ENCODE measurements at places on chromosomes 1 and 21. TPM values are rescaled to one million over a fixed set of nuclear protein-coding genes. Genes with fewer than 3 reads are reported as not detected.
A peak's percentile ranks its signal among the peaks of the same experiment; 100 is the strongest.

The MIXL1 gene
- 0.23 TPM for polyA plus RNA-seq

The MFSD2A gene
- polyA plus RNA-seq: 2.0 TPM

The TEX35 gene
- polyA plus RNA-seq: not detected

The APCS gene
- polyA plus RNA-seq: not detected

The CNIH4 gene
- polyA plus RNA-seq: 53.1 TPM

The GJA9 gene
- 0.76 TPM for polyA plus RNA-seq

The CELA3B gene
- 0.38 TPM for polyA plus RNA-seq

The GUCA2A gene
- polyA plus RNA-seq: not detected

The CD84 gene
- polyA plus RNA-seq: 1.1 TPM

The TMEM50B gene
- 60.5 TPM for polyA plus RNA-seq

The DSCAM gene
- polyA plus RNA-seq: 0.03 TPM

The ESPN gene
- 12.2 TPM for polyA plus RNA-seq

GRCh38 chr1:31297277-31298247, 730 bp downstream of the ZCCHC17 start:
- peak; percentile 19 for DNase-seq

DNA sequence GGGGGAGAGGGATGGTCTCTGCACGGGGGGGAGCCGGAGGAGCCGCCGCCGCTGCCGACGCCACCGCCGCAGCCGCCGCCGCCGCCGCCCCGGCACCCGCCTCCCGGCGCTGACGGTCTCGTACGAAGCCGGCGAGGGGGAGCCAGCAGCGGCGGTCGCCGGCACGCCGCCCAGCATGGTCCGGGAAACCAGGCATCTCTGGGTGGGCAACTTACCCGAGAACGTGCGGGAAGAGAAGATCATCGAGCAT, 311 bp downstream of the SPEN start:
- DNase-seq: no peak

- peak; percentile 82 for DNase-seq
Observed at GRCh38 chr1:30684881-30685795, 38.2 kb downstream of the MATN1 start.

DNA sequence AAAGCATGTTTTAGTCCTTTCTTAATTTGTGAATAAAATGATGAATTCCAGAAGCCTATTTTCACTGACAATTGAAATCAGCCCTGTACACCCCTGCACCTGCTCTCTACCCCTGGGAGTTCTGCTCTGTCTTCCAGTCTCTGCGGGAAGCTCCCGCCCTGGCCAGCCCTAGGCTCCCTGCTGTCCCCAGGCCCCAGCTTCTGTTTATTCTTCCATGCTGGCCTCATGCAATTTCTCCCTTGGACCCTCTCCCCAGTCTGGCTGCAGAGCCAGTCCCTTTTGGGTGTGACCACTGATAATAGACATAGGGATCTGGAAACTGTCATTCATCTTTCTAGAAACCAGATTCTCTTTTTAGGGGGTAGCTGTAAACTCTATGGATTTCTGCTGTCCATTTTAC, 258.6 kb downstream of the GRIK3 start:
- no peak for DNase-seq

DNA sequence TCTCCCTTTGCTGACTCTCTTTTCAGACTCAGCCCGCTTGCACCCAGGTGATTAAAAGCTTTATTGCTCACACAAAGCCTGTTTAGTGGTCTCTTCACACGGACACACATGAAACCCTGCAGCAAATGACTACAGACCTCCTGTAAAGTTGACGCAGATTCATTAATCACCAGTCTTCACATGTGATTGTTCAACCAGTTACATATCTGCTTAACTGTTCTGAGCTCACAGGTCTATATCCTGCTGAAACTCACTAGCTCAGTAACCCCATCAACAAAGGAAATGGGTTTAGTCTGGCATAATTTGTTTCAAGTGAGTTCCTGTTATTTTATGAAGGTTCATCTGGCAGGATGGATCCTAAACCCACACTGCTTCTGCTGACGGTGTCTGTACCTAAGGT, 68.4 kb upstream of the GJA8 start:
- DNase-seq: no peak

GRCh38 chr1:6125366-6125765, 54.8 kb downstream of the CHD5 start:
- no peak for DNase-seq

DNA sequence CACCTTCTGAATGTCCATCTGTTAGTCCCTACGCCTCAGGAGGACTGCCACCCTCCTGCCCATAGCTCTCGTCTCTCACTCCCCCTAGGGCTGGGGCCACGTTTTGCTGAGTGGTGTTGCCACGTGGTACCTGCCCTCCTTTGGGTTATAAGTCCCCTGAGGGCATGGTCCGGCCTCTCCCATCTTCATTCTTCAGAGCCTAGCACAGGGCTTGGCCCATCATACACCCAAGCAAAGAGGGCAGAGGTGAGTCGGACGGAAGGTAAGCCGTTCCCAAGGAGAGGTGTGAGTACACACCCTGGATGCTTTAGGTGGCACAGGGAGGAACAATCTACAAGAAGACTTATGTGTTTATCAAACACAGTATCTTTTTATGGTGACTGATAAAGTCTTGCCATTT, 10.9 kb downstream of the PADI2 start:
- no peak for DNase-seq

- peak; percentile 52 for DNase-seq
Observed at GRCh38 chr1:214380396-214380795, 99.4 kb downstream of the SMYD2 start.

GRCh38 chr1:205286335-205286950, 35.1 kb downstream of the NUAK2 start:
- DNase-seq: no peak

GRCh38 chr1:238129677-238130076, 239.0 kb upstream of the ZP4 start:
- no peak for DNase-seq

- no peak for DNase-seq
Observed at GRCh38 chr1:82486969-82487368, 686.2 kb downstream of the ADGRL2 start.

DNA sequence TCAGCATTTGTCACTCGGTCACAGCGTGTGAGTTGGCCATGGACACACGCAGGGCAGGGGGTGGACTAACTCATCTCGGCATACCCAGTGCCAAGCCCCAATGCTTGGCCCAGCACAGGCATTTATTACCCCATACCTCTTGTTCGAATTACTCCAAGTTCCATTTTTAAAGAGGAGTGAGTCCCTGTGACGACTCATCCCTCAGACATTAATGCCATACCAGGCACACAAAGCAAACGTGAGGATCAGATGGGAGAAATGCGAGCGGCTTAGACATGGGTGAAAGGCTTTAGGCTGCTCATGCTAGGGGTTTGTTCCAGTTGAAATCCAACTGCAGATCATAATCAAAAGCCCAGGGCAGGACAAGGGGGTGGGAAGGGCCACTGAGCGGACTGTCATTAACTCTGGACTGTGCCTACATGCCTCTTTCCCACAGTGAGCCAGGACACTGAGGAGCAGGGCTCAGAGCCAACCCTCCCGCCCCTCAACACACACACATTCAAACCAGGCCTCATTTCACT, 118.5 kb upstream of the NGF start:
- no peak for DNase-seq
